ENCODE measurements at places on chromosomes 4 and X.

GRCh38 chrX:94576367-94577004 lies 902.5 kb downstream of the FAM133A start:
- DNase-seq = no peak

DNA sequence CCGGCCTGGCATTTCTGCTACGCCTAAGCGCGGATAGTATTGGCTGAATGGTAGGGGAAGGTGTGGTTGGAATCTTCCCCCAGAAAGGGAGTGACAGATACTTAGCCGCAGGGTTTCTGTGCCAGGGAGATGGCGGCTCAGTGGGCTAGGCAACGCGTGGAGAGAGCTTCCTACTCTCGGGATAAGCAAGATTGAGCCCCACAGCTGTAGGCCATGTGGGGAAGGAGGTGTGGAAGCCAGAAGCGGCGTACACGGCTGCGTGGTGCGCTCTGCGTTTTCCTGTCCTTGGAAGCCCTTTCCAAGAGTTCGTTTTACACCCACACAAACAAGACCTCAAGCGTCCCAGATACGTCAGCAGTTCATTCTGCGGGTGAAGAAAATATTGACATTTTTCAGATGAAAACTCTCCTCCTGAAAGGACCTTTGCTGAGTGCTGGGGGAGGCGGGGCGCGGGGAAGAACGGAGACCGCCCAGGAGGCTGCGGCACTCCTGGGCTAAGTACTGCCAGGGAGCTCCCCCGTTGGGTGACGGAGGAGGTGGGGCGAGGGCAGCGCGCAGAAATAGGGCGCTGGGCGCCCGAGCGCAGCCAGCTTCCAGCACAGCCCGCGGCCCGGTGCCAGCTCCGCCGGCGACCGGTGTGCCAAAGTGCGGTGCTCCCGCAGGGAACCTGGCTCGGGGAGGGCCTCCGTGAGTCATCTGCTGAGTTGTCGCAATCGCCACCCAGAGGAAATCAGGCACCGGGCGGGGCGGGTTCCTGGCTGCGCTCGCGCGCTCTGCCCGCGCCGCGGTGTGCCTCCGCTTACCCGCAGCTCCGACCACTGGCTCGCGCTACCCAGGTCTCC lies at the start of gene GPAT3:
Gene GPAT3, plus strand, starts transcription at position 589 of the 842 bp plus-strand sequence. CDS start 515 bp downstream, outside the sequence.
- peak; percentile 82 for DNase-seq

DNA sequence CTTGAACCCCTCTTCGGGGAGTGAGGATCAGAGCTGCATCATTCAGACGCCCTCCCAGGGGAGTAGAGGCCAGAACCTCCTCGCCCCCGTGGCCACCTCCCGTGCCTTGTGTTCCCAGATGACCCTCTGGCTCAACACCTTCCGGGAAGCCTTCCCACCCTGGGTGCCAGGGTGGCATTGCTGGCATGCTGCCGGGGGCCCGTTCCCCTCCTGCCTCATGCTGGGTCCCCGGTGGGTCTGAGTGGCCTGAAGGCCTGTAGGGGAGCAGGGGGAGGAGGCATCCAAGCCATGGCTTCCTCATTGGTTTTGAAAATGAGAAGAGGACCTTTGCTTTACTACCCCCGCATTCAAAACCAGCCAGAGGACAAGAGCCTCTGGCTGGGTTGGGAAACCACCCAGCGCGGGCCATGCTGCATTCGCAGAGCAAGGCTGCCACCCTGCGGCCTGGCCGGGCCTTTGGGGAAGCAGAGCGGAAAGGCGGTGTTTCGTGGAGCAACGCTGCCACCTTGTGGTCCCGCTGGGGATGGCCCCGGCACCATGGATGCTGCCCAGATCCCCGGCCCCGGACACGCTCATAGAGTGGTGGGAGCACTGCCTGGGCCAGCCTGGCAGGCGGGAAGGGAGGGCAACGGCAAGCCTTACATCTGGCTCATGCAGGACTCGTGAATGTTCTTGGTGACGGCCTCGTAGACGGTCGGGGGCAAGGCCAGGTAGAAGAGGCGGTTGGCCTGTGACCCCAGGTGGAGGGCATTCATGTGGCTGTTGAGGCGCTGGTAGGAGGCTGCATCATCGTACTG lies 11.9 kb downstream of the G6PD start:
- peak; percentile 84 for DNase-seq

DNA sequence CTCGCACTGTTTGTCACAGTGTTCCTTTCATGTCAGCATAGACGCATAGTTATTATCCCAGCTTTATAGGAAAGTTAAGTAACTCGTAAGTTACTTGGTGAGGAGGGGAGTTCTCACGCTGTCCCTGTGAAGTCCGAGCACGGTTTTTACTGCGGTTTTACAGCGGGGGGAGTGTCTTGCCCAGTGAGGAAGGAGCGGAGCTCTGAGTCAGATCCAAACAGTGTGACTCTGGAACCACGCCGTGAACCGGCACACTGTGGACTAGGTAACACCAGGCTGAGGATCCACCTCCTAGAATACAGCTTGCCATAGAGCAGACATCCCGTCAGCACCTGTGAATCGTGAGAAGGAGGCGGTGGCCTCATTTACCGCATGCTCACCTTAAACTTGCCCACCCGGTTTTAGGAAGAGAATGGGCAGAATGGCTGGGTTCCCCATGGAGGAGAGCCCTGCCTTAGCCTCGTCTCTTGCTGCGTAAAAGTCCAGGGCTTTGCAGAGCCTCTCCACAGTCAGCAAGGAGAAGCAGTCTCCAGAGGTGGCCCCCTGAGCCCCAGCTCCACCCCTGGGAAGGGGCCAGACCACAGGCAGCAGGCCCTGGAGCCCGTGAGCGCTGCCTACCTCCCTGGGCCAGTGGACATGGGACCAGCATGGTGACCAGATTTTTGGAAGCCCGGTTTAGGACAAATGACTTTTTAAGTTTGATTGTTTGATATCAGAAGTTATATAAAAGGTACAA lies 40.2 kb upstream of the HGFAC start:
- no peak for DNase-seq

Measured in GM03348 (cell line).